ENCODE measurements at places on chromosomes 12 and 14. TPM values are rescaled to one million over a fixed set of nuclear protein-coding genes. Genes with fewer than 3 reads are reported as not detected.

GRCh38 chr12:12874029-12874428 is 17.3 kb upstream of the GPRC5A start:
- no peak overlapping the region for H3K4me3 ChIP-seq
- no peak for DNase-seq
- H3K4me1 ChIP-seq: no peaks in the 10 kb centered on the region
- H3K27ac ChIP-seq: no peak overlapping the region

Gene KRT79
- 0.28 TPM for total RNA-seq

GRCh38 chr12:39587225-39587624 is 32.4 kb downstream of the ABCD2 start:
- no peak overlapping the region for H3K27ac ChIP-seq
- H3K36me3 ChIP-seq: peaks cover 29% of the 10 kb centered on the region
- H3K4me3 ChIP-seq: no peak overlapping the region
- DNase-seq: no peak
- H3K27me3 ChIP-seq: no peaks in the 10 kb centered on the region

GRCh38 chr12:125856896-125857295 is 791.7 kb downstream of the AACS start:
- no peak for DNase-seq
- no peak overlapping the region for H3K27ac ChIP-seq
- no peaks in the 10 kb centered on the region for H3K36me3 ChIP-seq
- no peaks in the 10 kb centered on the region for H3K4me1 ChIP-seq
- peaks cover 4% of the 10 kb centered on the region for H3K27me3 ChIP-seq
- no peak overlapping the region for H3K4me3 ChIP-seq
